Stimulated activated CD4-positive, alpha-beta T cell treated with anti-CD3 and anti-CD28 coated beads, Interleukin-12 subunit alpha, Interleukin-12 subunit beta, amount 100 ng/mL, for 4 hours (primary cell): ENCODE measurements at places on chromosomes 5 and 9.

DNA sequence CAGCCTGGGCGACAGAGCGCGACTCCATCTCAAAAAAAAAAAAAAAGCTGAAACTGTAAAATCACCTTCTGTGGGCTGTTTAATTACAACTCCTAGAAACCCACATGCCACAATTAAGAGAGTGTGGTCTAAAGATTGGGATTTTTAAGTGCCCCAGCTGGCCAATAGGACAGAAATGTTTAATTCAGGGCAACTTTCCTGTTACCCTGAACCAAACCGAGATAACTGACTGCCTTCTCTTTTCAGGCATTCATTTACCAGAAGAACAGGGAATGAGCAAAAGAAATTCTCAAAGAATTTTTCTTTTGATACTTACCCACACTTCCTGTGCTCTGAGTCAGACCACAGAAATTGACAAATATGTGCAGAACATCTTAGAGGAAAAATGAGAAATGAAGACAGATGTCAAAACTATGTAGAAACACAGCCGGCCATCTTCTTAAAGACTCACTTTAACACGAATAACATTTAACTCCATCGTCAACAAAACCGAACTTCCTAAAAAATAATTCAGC, 221.3 kb upstream of the DAPK1 start:
- DNase-seq, result no peak

- no peak for DNase-seq
These were observed 291.4 kb downstream of the MCTP1 start for GRCh38 chr5:94993491-94993890.

DNA sequence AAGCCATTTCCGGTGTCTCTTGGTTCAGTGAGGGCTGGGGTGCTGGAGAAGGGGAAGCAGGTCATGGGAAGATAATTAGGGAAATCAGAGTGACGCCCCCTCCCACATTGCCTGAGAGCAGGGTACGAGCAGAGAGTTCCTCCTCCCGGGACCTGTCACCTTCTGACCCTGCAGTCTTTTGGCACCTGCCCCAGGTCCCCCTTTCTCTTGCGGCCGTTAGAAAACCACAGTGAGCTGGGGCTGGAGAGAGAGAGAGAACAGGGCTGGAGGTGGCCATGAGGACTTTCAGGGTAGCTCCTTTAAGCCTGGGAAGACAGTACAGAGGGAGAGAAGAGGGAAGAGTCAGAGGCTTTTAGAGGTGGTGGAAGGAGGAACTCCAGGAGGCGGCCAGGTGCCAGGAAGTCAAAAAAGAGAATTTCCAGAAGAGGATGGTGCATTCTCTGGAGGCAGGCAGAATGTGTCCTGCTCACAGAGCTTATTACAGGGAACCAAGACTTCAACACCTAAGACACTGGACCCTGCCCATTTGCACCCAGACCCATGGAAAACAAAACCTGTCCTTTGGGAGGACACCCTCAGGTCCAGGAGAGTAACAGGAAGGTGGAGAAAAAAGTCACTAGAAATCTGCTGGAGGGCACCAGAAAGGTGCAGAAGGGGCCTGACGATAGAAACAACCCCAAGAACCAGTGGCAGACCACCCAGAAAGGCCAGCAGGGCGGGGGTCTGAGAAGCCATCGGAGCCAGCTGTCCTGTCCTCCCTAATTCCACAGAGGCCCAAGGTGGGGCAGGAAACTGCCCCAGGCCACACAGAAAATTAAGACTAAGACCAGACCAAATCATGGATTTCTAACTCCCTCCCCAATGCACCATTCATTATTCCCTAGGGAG, 6.5 kb upstream of the ACSL6 start:
- no peak for DNase-seq

- peak; percentile 7 for DNase-seq
These were observed 217.1 kb downstream of the PIK3R1 start for GRCh38 chr5:68432682-68433081.

GRCh38 chr5:1874348-1874747, 8.4 kb downstream of the IRX4 start:
- DNase-seq, result no peak

DNA sequence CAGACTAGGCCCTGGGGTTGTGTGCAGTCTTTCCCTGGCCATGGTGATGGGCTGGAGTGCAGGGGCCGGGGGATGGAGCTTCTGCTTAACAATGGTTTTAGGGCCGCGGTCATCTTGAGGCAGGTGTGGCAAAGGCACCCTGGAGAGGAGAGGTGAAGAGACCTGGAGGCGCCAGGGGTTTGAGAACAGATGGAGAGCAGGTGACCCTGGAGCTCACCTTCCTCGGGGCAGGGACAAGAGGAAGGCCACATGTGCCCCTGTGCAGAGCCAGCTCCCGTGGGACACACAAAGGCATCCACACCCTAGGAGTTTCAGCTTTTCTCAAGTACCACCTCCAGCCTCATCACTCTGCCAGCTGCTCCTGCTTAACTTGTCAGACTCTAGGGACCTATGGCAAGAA, 46.4 kb upstream of the SH3GL2 start:
- DNase-seq, result no peak

DNA sequence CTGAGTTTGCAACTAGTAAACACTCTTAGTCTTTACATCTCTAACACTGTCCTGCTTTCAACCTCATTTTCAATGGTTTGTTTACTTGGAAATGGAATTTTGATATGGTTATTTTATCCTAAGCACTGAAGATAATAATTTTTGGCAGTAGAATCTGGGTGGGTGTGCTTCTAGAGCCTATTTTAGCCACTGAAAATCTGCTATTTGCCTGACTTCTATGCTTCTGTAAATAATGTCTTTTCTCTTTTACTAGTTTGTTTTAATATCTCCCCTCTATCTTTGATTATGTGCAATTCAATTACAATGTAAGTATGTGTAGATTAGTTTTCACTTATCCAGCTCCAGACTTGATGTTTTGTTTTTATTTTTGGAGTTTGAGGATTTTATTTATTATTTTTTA, 197.5 kb downstream of the TUSC1 start:
- no peak for DNase-seq

GRCh38 chr9:134773842-134774241, 106.8 kb upstream of the FCN2 start:
- DNase-seq, result no peak

GRCh38 chr9:84393266-84393950, 52.9 kb upstream of the SLC28A3 start:
- DNase-seq, result no peak

DNA sequence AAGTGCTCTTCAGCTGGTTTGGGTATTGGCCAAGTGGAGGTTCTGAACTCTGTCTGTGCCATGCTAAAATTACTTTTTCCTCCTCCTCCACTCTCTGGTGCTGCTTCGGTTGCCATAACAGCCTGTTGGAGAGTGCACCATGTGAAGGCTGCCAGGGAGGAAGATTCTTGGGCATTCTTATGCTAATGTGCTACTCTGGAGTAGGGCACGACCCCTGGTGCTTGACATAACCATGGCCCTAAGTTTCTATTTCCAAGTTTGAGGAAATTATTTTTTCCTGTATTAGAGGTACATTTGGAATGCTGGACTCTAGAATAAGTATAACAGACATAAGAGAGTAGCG, 111.6 kb downstream of the ARHGAP26 start:
- no peak for DNase-seq

DNA sequence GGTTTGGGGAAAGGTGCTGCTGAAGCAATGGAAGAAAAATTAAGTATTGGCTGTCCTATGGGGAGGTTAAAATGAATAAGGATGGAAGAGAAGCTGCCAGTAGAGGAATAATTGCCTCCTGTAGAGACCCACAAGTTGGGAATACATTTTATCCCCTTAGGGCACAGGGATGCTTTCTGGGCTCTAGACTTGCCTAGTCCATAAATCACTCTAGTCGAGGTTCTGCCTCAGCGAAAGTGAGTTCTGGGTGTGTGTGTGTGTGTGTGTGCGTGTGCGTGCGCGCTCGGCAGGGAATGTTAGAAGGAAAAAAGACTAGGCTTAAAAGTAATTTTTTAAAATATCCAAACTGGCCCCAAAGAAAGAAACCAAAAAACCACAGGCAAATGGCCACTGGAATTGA, 291.6 kb downstream of the DOCK8 start:
- no peak for DNase-seq

GRCh38 chr5:171986772-171987171, 19.7 kb downstream of the FBXW11 start:
- DNase-seq, result no peak

DNA sequence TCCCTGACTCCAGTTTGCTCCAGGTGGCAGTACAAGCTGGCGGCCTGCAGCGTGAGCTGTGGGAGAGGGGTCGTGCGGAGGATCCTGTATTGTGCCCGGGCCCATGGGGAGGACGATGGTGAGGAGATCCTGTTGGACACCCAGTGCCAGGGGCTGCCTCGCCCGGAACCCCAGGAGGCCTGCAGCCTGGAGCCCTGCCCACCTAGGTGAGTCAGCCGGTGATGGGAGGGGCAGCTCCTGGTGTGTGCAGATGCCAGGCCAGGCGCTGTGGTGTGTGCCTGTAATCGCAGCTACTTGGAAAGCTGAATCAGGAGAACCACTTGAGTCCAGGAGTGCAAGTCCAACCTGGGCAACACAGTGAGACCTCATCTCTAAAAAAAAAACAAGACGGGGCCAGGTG, 10.0 kb upstream of the CACFD1 start:
- no peak for DNase-seq

GRCh38 chr5:13244151-13244550, 700.3 kb downstream of the DNAH5 start:
- no peak for DNase-seq

DNA sequence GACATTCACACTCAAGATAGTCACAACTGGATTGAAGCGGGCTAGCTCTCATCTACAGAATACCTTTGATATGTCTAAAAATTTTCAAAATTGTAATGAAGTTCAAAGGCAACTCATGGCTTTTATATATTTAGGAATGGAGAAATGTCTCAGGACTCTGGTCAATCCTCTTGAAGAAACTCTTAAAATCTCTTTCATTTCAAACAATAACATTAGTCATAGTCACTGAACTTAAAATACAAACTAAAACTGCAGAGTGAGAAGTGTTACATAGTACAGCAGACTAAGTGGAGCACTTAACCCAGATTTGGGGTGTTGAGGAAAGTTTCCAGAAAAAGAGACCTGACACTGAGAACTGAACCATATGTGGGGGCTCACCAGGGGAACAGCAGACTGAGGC, 20.7 kb downstream of the FANCC start:
- no peak for DNase-seq

DNA sequence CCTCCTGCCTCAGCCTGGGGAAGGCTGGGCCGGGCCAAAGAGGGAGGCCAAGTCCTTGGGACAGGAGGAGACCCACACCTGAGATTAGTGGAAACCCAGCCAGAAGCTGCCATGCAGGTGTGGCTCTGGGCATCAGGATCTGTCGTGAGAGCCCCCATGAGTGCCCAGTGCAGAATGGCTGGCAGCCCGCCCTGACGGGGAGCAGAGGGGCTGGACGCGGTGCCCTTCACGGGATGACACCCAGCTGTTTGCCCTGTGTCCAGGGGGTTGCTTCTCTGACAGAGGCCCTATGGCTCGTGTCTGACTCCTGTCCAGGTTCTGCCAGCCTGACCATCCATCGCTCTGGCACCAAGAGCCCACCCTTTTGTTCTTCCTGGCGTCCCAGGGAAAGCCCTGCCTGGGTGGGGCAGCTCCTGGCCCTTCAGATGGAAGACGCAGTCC, 8.5 kb downstream of the DIPK1B start:
- DNase-seq, result no peak

DNA sequence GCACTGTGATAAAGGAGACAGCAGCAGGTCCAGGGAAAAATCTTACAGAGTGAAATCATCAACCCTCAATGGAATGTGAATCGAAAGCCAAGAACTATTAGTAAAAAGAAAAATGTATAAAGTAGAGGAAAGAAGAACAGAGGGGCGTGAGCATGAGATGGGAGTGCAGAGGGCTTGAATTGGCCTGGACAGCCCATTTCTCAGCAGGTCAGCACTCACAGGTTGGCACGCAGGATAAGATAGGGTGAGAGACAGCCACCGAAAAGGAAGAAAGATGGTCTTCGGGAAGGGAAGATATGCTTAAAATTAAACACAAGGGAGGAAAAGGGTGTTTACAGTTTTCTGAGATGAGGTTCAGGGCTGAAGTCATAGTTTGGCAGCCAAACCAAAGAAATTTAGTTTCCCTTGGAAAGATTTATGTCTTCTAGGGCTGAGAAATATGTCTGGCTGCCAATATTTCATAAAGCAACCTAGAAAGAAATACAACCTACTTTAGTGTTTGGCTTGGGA, 524.7 kb downstream of the SPATA31D1 start:
- DNase-seq, result no peak

DNA sequence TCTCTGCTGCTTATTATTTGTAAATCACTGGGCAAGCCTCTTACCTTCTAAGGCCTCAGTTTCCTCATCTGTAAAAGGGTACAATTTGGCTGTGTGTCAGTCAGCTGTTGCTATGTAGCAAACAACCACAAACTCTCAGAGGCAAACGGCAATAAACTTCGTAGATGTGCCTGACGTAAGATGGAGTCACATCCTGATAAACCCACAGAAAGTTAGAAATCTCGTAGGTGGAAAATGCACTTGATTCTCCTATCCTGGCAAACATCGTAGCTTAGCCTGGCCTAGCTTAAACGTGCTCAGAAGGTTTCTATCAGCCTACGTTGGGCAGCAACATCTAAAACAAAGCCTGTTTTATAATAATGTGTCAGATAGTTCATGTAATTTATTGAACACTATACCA, 35.0 kb upstream of the UNC5A start:
- DNase-seq, result no peak

DNA sequence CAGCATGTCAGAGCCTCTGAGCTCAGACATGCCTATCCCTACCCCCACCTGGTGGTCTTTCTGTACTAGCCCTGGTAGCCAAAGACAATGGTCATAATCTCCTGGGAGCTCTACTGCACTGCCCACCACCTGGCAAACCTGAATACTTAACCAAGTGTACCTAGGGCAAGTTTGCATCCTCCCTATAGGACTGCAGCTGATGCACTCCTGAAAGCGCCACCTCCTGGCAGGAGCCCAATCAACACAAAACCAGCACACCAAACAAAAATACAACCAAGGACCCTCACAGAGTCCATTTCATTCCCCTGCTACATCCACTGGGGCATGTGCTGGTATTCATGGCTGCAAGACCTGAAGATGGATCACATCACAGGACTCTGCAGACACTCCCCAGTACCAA, 14.8 kb upstream of the FAM174A start:
- no peak for DNase-seq

GRCh38 chr9:112007575-112008240, 111.1 kb downstream of the UGCG start:
- no peak for DNase-seq

- no peak for DNase-seq
These were observed 52.2 kb upstream of the ABCA1 start for GRCh38 chr9:104980039-104980654.
